Left renal pelvis (tissue), 4 donors: ENCODE measurements at places on chromosomes 3 and 15.

DNA sequence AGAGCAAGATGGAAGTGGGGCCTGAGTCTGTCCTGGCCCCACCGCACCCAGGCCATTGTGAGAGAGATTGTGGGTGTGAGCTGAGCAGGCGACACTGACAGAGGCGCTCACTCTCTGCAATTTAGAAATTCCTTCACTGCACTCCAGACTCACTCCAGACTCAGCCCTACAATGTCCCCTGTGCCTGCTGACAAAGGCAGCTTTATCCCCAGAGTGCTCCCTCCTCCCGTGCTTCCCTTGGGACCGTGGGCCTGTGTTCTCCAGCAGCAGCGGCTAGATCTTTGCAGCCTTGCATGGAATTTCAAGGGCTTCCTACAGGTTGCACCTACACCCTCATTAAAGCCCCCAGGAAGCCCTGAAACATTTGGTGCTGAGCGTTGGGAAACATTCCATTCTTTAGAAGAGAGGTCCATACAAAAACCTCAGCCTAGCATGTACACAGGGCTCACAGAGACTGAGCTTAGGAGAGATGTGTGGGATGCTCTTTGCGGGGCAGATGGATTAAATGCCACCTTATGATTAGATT, 1.3 kb upstream of the IL16 start:
- no peak for DNase-seq

GRCh38 chr3:196670339-196670738, 30.8 kb downstream of the NRROS start:
- no peak for DNase-seq

DNA sequence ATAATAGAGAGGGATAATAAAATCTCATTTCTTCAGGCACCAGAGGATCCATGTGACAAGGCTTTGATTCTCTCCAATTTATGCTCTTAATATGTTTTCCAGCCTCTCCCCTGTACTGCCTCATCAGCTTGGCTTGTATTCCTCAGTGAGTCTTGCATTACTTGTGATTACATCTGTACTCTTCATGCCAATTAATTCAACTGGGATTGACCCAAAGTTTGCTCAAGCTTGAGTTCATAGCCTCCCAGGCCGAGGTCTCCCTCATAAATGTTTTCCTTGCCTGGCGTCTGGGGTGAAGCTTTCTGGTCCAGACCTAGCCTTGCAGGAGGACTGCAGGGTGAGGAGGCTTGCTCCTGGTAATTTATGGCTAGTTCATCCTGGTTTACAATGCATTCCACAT, 146.9 kb downstream of the CHST2 start:
- no peak for DNase-seq

- DNase-seq = no peak
These were observed 129.6 kb downstream of the FMN1 start for GRCh38 chr15:33064878-33065277.

DNA sequence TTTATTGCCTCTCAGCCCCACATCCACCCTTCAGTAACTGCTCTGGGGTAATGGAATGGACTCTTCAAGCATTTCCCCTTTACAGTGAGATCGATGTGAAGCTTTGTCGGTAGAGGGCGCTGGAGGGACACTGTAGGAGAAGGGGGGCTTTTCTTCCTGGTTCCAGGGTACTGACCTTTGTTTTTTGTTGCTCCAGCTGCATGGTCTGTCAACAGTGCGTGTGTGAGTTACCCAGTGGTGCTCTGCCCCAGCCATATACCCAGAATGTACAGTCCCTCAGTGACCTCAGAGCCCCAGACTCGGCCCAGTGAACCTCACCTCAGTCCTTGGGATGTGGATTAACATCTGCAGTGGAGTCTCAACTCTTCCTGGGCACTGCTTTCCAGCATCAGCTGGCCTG, 180.3 kb upstream of the TSC22D2 start:
- DNase-seq = no peak

DNA sequence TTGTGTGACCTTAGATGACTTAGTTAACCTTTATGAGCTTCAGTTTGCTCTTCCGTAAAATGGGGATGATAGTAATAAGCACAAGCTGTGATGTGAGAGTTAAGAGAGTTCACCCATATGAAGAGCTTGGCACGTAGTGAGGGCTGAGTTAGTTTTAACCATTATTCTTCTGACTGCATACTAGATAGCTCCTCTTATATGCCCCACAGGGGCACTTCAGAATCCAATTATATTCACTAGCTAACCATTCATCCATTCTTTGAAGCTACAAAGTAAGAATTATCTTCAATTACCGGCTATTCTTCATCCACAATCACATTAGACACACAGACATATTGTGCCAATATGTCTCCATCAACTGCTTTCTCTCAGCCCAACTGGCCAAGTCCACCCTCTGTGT, 159.0 kb upstream of the STT3B start:
- DNase-seq = no peak

DNA sequence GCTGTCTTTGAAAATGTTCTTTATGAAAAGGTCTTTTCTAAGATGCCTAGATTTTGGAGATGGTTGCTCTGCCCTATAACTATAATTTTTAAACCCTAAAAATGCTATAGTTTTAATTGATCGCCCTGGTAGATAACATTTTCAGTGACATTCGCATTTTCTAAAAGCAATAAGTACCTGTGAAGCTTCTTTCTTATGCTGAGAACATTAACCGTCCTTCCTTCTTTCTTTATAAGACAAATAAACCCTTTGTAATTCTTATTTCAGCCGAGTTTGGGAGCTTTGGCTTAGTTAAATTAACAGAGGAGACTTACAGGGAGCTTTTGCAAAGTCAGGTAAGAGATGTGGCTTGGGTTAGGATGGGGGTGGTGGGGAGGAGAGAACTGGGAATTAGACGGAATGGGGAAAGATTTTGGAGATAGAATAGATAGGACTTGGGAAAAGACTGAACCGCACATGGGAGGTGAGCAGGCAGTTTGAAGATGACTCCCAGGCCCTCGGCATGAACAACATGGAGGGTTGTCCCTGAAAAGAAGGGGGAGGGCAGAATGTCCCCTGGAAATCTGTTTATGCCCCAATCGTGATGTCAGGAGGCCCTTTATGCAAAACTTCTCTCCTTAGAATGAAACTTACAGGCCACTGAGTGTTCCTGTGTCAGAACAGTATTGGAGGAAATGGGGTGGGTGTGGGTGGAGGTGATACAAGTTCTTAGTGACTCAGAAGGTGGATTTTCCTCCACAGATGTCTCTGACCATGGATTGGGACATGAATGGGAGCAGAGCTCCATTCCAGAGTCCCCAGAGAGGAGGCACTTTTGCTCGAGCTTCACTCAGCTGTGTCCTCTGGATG, 76.2 kb upstream of the LARS2 start:
- no peak for DNase-seq

- no peak for DNase-seq
These were observed 99.4 kb downstream of the DTWD1 start for GRCh38 chr15:49720261-49720660.

DNA sequence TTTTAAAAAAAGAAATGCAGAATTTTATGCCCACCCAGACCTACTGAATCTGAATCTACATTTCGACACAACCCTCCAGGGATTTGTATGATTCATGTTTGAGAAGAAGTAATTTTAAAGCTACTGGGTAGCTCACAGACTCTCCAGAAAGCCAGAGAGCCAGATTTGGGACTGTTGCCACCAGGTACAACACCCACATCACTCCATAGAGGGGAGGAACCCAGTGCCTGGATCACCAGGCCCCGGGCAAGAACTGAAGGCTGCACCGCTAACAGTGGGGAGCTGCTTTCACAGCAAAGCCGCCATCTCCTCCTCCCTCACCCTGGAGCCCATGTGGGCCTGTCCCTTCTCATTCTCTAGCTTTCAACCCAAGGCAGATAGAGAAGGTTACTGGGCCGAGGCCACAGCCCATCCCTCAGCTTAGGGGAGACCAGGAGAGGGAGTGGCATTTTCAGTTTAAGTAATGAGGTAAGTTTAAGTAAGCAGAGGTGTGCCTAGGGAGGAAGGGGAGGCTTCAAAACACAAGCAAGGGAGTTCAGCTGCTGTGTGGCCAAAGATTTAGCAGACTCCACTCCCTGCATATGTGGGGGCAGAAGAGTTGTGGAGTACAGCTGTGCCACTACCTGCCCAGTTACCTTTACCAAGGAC, 109.8 kb downstream of the IL12A start:
- no peak for DNase-seq
